ENCODE measurements at places on chromosomes 6 and 20. TPM values are rescaled to one million over a fixed set of nuclear protein-coding genes. Genes with fewer than 3 reads are reported as not detected.

SFTA2 gene
- total RNA-seq = 0.11 TPM

CLVS2 gene
- 0.15 TPM for total RNA-seq

TFAP2C gene
- total RNA-seq = 14.6 TPM

BEND6 gene
- total RNA-seq = 1.2 TPM

PSMA7 gene
- 482 TPM for total RNA-seq
